ENCODE measurements at places on chromosomes 16 and 17.

DNA sequence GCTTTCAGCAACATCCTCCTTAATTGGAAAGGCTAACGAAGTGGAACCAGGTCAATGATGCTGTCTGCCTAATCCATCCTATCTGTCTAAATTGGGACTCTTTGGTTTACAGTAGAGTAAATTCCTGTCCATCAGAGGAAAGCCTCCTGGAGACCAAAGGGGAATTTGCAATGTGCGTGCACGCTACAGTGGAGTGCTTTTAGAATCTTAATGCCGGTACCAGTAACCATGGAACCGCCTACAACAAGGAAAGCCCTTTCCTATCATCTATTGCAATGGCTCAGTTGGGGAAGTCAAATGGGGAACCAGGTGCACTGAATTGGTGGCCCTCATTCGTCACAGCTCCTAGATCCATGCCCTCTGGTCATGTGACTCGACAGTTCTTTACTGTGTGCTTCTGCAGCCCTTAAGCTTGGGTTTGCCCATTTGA, 110.1 kb downstream of the XYLT1 start:
- no peak for DNase-seq

DNA sequence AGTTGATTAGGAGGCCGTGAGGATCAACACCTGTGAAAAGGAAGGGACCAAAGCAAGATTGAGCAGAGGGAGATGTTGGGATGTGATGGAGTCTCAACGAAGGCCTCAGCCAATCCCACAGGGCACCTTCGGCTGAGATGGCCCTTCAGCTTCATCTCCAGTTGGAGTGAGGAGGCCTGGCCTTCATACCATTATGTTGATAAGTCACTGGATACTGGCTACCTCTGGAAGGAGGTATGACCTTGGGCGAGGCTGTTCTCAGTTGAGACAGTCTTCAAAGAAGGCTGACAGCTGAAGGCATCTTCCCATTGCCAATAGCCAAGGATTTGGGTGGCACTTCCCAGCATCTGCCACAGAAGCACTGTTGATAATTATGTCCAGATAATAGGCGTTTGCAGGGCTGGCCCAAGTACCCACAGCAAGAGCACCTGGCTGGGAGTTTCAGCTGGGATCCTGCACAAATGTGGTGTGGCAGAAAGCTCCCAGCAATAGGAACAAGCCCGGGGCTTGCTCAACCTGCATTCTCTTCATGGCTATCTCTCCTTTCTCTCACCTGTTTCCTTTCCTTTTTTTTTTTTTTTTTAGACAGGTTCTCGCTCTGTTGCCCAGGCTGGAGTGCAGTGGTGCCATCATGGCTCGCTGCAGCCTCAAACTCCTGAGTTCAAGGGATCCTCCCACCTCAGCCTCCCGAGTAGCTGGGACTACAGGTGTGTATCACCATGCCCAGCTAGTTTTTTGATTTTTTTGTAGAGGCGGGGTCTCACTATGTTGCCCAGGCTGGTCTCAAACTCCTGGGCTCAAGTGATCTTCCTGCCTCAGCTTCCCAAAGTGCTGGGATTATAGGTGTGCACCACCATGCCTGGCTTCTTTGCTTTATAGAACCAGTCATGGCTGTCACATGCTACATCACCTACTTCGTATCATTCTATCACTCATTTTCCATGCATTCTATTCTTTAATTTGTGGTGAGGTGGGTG, 18.2 kb upstream of the MAP3K14 start:
- peak; percentile 11 for DNase-seq

DNA sequence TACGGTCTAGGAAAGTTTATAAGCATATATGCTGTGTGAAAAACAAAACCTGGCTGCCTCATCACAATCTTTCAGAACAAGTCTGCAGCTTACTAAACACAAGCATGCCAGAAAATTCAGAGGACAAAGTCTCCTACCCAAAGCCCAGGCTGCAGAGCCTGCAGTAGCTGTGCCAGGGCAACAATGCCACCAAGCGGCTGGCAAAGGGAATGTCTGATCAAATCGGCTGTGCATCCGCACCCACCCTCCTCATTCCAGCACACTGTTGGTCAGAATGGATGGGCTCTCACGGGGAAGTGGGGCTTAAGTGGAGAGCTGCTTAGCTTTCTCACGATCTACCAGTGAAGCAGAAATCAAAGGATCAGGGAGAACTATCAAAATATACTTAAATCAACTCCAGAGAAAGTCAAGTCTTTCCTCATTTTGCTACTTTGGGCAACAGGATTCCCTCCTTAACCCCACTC, 73.5 kb downstream of the CYTH1 start:
- no peak for DNase-seq

GRCh38 chr16:14225457-14225856, 154.3 kb downstream of the MRTFB start:
- DNase-seq: no peak

DNA sequence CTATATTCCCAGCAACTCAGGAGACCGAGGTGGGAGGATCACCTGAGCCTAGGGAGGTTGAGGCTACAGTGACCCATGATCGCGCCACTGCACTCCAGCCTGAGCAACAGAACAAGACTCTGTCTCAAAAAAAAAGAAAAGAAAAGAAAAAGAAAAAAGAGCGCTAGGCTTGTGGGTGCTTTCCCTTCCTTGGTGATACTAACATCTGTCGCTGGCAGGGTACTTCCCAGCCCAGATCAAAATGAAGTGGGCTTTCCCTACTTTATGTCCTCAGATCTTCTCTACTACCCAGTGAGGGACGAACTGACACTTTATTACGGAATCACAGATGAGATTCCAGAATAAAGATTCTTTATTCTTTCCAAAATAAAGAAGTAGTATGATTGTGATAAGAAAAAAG, 103.8 kb upstream of the NOL11 start:
- DNase-seq: no peak

DNA sequence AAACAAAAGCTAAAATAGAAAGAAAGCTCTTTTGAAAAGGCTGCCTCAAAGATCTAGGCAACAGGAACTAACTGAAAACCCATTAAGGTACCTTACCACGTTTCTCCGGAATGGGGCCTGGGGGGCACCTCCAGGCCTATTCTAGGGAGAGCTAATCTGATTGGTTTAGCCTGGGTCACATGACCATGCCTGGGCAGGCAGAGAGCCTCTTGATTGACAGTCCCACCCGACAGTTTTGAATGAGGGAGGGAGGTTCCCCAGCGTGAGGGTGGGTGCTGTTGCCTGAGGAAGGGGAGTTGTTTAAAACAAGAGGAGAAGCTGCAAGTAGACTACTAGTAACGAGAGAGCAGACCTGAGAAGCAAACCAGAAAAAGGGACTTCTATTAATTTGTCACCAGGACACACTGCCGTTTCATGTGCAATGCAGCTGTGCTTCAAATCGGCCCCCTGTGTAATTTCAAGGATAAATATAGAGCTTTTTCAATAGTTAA, 143.4 kb upstream of the HS3ST2 start:
- peak; percentile 29 for DNase-seq
